Cerebellar cortex (tissue), 1 donor: ENCODE measurements at places on chromosomes 5 and 9.
A peak's percentile ranks its signal among the peaks of the same experiment; 100 is the strongest.

- no peak for DNase-seq
Observed at GRCh38 chr9:113646946-113647914, 183.7 kb downstream of the RGS3 start.

GRCh38 chr5:159458217-159458711 lies 128.0 kb upstream of the IL12B start:
- no peak for DNase-seq

DNA sequence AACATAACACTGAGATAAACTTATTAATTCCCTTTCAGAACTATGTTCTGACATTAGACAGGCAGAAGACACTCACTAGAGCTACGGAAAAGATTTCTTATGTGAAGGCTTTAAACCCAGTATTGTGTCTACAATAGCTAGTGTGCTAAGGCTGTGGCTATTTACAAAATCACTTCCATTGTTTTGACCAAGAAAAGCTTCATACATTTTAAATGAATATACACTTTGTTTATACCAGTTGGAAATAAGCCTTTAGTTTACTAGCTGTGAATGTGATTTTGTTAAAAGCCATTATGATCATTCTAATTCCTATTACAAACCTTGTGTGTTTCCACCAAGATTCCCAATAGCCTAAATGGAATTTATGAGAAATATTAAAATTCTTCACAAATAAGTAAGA lies 83.0 kb downstream of the AGTPBP1 start:
- no peak for DNase-seq

GRCh38 chr5:136192526-136193321 lies at the start of gene SMIM32:
Gene SMIM32 (minus strand): TSS chr5:136193162. CDS start chr5:136192524, 638 bp downstream.
- no peak for DNase-seq

GRCh38 chr5:98604301-98604700 lies 169.2 kb upstream of the RGMB start:
- DNase-seq, result no peak

- peak; percentile 46 for DNase-seq
Observed at GRCh38 chr5:61333321-61333953, 1.4 kb downstream of the ZSWIM6 start.

GRCh38 chr5:151240924-151241635 lies 11.9 kb upstream of the GM2A start:
- DNase-seq, result no peak

- no peak for DNase-seq
Observed at GRCh38 chr9:116039312-116039711, 114.3 kb upstream of the PAPPA start.

DNA sequence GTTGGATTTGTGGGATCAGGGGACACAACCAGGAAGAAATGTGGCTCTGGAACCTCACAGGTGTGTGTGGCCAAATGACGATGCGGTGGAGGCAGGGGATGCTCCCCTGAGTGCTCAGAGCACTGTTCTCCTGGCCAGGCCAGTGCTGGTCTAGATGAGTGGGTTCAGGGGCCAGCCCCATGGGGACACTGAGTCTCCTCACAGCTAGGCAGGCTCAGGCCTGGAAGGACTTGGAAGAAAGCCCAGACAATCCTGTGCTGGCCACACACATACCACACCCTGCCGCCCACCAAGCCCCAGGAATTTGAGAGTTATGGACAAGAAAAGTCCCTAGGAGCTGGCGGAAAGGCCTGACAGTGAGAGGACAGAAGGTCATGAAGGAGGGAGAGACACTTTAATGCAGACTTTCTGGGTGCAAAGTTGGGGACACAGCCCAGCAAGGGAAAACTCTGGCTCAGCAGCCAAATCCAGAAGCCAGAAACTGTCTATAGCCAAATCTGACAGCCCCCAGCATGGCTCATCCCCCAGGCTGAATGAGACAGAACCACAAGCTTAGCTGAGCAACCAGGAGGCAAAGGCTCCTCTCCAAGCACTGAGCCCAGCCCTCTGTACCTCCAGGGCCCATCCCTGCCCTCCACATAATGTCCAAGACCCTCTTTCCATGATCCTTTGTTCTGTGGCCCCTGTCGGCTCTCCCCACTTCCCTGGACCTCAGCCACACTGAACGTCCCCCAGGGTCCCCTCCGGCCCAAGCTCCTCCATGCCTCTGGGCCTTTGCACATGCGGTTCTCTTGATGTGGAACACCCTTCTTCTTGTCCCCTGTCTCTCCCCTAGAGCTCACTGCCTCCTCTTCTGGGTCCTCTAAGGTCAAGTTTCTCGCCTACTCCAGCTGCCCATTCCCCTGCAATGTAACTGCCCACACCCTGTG lies 22.4 kb downstream of the LHX6 start:
- DNase-seq, result no peak

DNA sequence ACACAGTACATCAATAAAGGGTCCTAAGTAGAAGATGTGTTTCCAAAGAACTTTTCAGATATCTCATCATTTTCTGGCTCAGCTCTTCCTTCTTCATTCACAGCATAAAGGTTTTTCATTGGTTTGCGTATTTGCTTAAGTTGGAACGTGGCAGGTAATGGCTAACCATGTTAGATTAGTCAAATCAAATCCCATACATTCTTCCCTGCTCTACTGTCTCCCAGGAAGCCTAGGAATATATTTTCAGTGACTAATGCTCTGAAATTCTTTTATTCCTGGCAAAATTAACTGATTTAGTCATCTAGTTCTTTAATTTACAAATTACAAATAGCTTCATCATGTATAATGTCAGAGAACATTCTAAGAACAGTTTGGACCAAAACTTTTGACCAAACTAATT lies 99.6 kb upstream of the TMEM161B start:
- DNase-seq, result no peak

DNA sequence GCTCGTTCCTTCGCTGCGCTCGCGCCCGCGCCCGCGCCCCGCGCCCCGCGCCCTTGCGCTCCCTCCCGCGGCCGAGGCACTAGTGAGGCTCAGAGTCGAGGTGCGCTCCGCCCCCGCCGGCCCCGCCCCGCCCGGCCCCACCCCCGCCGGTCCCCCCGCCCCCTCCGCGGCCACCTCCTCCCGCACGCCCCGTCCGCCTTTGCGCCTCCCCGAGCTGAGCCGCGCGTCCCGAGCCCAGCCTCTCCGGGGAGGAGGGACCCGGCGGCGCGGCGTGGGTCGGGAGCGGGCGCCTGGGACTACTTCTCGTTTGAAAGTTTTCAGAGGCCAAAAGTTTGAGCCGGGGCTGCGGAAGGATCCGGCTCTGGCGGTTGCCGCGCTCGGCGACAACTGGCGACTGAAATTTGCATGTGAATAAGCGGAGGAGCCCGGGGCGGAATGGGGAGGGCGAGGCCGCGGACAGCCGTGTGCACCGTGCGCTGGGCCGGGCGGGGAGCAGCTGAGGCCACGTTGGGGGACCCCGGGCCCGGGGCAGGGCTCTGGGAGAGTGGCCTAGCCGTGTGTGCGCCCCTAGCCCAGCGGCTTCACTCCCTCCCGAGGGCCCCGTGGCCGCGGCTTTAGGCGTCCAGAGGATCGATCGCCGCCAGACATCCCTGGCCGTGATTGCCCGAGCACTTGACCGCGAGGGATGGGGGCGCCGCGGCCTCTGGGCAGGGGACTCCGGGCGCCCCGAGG lies at the start of gene NOTCH1:
Gene NOTCH1, minus strand, starts transcription at position 84 of the 732 bp plus-strand sequence. CDS start 262 bp downstream, outside the sequence.
- peak; percentile 79 for DNase-seq

DNA sequence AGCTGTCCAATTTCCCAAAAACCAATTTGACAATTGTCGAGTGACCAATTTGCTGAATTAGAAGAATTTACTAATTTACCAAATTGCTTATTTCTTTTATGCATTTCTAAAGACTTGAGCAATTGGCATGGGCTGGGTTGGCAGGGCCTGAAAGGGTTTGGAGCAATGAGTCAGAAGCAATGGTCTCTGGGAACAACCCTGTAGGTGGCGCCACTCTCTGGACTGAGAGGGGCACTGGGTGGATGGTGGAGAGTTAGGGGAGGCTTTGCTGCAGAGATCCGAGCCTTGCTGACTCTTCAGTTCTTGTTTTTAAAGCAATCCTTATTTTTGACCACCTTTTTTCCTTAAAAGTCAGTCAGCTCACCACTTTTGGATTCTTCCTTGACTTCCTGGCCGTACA lies 71.5 kb upstream of the RPS23 start:
- DNase-seq, result peak; percentile 34

DNA sequence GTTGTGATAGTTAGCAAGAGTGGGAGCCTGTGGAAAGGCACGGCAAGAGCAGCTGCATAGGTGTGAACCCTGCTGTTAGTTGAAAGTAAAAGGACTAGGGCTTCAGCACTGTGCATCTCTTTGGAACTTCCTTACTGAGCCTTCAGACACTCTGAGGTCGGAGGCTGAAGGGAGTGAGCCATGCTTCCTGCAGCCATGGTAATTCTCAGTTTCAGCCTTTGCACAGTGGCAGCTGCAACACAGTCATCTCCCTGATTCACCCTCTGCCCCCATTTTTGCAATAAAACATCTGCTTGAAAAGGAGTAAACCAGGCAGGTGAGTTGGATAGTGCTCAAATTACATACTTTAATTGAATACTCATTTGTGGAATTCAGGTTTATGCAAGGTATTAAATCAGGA lies 6.5 kb upstream of the TLE4 start:
- no peak for DNase-seq

DNA sequence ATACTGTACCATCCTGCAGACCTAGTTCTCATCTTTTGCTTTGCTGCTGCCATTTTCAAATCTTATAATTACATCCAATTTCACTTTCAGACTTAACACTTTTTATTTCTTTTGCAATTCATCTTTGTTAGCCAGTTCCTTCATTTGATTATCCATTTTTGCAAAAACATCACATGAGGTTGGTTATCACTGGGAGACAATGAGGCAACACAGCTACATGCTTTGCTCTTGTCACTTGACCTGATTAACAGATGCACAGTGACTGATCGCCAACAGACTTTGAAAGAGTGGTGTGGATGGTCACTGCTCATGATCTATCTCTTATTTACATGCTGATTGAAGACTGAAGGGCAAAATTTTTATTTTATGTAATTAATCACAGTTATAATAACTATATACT lies 17.0 kb upstream of the RNF20 start:
- no peak for DNase-seq

DNA sequence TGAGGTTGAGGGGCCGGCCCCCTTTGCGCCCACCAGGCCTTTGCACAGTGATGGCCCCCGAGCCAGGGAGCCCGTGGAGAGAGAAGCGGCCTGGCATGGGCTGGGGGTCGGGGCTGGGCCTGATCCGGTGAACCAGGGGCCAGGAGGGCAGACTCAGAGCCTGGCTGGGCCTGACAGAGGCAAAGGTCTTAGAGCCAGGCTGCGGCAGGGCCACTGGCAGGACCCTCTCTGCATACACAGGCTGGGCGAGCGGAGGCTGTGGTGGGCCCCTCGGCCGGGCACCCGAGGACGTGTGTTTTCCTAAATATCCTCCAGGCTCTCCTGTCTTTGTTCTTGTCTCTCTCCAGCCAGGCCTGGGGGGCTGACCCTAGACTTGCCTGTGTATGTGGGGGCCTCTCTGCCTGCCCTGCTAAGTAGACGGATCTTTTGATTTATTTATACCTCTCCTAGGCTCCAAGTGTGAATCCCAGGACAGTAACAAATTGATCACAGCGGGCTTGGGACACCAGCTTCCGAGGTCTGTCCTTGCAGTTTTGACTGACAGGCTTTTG lies 933 bp downstream of the NEK6 start:
- peak; percentile 22 for DNase-seq

DNA sequence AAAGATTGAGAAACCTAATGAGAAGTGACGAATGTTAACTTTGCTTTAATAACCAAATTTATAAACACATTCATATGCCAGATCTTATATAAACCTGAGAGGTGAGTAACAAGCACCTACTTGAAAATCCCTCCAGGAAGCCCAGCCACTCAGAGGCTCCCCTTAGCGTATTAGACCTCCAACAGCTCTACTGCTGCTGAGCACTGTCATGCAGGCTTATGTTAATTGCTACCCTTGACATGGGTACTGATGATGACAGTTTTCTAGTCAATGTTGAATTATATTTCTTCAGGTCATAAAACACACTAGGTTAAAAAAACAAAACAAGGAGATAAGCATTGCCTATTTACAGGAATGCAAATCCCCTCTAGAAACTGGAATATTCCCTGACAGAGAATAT lies 161.2 kb downstream of the MPDZ start:
- DNase-seq, result no peak

DNA sequence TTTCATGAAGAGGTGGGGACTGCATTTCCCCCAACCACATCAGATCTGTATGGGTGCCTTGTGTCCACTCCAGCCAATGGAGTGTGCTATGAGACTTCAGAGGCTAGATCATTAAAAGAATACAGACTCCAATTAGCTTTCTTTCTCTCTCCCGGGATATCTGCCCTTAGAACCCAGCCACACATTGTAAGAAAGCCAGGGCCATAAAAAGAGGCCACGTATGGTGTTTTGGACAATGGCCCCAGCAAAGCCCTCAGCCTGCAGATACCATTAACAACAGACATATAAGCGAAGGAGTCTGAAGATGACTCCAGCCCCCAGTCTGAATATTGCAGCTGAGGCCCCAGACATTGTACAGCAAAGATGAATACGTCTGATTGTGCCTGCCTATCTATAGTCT lies 21.5 kb downstream of the IL6ST start:
- DNase-seq, result no peak

- DNase-seq, result no peak
Observed at GRCh38 chr9:136981588-136982231, 1.1 kb upstream of the LCNL1 start.

GRCh38 chr5:117681431-117682254 lies 1107.0 kb upstream of the SEMA6A start:
- DNase-seq, result no peak

DNA sequence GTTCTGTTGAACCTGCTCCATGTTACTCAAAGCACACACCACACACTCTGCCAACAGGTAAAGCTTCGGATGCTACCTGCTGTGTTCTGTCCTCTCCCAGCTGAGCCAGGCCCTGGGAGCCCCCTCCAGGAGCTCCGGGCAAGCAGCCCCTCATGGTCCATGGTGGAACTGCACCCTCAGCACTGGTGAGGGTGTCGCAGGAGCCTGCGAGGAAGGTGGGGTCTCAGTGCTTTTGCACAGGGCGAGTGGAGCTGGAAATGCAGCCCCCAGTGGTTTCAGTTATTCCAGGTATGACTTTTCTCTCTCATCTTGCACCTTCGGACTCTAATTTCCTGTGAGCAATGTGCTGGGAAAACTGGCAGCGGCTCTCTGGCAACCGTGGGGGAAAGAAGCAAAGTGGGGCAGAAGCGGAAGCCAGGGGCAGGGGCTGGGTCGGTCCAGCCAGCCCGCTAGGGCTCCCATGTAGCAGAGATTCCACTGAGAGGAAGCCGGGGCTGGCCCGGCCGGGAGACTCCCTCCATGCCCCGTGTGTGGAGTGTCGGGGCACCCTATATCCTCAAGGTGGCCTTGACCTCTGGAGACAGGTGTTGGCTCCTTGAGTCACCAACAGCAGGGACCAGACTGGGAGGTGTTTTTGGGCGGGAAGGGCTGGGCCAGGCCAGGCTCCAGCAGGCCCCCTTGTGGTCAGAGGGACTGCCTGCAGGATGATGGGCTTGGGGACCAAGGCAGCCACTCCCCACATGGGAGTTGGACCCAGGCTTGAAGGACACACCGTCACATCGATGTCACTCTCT lies 75.6 kb upstream of the PRSS3 start:
- DNase-seq, result peak; percentile 16
